ENCODE measurements at places on chromosomes 16 and 17. TPM values are rescaled to one million over a fixed set of nuclear protein-coding genes. Genes with fewer than 3 reads are reported as not detected.

- H3K27ac ChIP-seq: no peak overlapping the region
- no peak overlapping the region for H3K4me3 ChIP-seq
- H3K4me1 ChIP-seq: no peaks in the 10 kb centered on the region
- H3K27me3 ChIP-seq: no peaks in the 10 kb centered on the region
- no peak for DNase-seq
Measured at GRCh38 chr17:62797959-62798358, 10.2 kb downstream of the MARCHF10 start.

Gene CCR7
- total RNA-seq: 0.62 TPM

DNA sequence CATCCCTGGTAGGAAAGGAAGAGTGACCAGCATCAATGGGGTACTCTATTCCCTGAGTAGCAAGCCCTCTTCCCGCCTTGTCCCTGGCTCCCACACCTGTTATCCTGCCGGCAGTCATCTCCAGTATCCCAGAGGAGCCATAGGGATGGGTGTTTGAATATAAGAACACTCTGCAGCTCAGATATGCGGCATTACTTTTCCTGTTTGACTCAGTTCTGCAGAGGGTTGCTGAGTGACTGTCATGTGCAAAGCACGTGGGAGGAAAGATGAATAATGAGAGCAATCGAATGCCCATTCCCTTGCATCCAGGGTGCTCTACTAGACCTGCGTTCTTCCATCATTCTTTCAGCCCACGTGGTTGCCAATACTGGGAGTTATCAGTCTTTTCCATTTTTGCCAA, 115.1 kb downstream of the PRKCB start:
- DNase-seq: no peak
- H3K4me3 ChIP-seq: no peak overlapping the region
- H3K36me3 ChIP-seq: no peaks in the 10 kb centered on the region
- no peak overlapping the region for H3K27ac ChIP-seq

DNA sequence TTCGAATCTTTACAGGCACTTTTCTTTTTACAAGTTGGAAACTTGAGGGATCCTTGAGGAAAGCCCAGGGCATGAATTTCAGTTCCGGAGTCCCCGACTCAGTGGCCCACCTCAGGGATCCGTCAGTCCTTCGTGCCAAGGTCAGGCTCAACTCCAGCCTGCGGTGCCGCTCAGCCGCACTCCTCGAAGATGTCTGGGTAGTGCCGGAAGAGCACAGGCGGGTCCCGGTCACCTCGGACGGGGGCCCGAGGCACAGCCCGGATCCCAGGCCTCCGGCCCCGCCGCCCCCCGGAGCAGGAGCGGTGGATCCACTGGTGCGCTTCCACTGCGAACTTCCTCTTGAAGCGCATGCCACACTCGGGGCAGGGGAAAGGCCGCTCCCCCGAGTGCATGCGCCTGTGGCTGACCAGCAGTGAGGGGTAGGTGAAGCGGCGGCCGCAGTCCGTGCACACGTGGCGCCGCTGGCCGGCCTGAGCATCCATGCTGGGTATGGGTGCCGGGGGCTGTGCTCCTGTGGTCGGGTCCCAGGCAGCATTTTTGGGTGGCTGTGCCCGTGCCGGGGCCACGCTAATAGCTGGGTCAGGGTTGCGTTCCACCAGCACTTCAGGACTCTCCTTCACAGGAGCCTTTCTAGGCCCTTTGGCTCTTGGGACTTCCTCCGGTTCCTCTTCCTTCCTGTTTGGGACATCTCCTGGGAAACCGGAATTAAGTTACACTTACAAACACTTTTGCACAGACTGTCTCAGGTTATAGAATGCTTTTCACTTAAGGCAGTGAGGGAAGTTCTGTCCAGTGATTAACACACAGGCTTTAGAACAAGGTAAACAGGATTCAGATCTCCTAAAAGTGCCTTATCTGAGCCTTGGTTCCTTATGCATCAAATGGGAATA, 1.5 kb downstream of the ZNF688 start:
- H3K4me1 ChIP-seq: no peaks in the 10 kb centered on the region
- no peak overlapping the region for H3K27ac ChIP-seq
- H3K36me3 ChIP-seq: no peaks in the 10 kb centered on the region
- DNase-seq: no peak
- no peaks in the 10 kb centered on the region for H3K27me3 ChIP-seq

- DNase-seq: peak; percentile 76
- no peak overlapping the region for H3K4me3 ChIP-seq
- H3K27me3 ChIP-seq: no peaks in the 10 kb centered on the region
- no peaks in the 10 kb centered on the region for H3K36me3 ChIP-seq
- H3K4me1 ChIP-seq: no peaks in the 10 kb centered on the region
Measured at GRCh38 chr17:32659419-32659842, 172.6 kb downstream of the CDK5R1 start.

- no peaks in the 10 kb centered on the region for H3K4me1 ChIP-seq
- no peak overlapping the region for H3K27ac ChIP-seq
- H3K27me3 ChIP-seq: no peaks in the 10 kb centered on the region
- H3K4me3 ChIP-seq: no peak overlapping the region
- H3K36me3 ChIP-seq: no peaks in the 10 kb centered on the region
- DNase-seq: no peak
Measured at GRCh38 chr16:68426347-68426652, 22.0 kb downstream of the SMPD3 start.

DNA sequence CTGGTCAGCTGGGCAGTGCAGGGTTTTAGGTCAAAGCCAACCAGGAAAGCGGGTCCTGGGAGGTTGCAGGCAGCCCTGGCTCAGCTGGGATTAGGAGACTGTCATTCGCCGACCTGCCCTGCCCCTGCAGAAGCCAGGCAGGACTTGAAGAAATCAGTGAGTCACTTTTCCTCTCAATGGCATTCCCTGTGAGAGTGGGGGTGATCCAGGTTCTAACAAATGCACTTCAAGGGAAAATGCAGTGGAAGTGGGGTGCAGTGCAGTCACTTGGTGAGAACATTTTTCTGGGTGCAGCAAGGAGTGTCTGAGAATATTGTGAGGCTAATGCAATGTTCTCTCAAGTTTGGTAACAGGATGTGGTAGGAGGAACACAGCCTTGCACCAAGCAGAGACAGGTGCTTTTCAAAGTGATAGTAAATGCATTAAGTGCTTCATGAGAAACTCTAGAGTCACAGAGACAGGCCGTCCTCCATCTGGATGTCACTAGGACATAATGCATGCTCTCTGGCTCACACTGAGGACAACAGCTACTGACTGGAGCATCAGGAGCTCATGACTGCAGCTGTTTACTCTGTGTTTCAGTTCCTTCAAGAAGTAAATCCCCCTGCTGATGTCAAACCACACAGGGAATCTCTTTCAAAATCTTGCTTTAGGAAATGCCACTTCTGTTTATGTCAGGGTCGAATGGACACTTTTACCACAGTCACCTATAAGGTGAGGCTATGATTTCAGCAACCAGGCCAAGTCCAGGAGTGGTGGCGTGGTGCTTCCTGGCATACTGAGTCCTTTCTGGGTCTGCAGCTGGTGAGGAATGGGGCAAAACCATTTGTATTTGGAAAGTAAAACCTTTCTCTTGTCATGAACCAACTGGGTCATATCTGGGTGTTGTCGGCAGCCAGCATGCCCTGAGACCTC, 16.7 kb downstream of the CDK5R1 start:
- no peak overlapping the region for H3K27ac ChIP-seq
- H3K4me1 ChIP-seq: no peaks in the 10 kb centered on the region
- peak; percentile 37 for DNase-seq

- no peaks in the 10 kb centered on the region for H3K27me3 ChIP-seq
- no peaks in the 10 kb centered on the region for H3K36me3 ChIP-seq
- DNase-seq: peak; percentile 71
- no peak overlapping the region for H3K4me3 ChIP-seq
- no peak overlapping the region for H3K27ac ChIP-seq
- H3K4me1 ChIP-seq: no peaks in the 10 kb centered on the region
Measured at GRCh38 chr17:45982791-45983613, 16.0 kb upstream of the STH start.

Gene KRT24
- not detected for total RNA-seq

DNA sequence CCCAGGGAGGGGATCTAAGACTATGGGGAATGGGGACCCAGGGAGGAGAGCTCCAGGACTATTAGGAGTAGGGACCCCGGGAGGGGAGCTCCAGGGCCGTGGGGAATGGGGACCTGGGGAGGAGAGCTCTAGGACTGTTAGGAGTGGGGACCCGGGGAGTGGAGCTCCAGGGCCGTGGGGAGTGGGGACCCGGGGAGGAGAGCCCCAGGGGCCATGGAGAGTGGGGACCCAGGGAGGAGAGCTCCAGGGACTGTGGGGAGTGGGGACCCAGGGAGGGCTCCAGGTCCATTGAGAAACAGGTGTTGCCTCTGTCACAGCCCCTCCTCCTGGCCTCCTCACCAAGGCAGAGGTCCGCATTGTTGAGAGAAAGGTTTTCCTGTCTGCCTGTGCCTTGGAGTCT, 16.0 kb downstream of the MPRIP start:
- H3K27me3 ChIP-seq: no peaks in the 10 kb centered on the region
- no peak overlapping the region for H3K27ac ChIP-seq
- no peaks in the 10 kb centered on the region for H3K36me3 ChIP-seq
- no peak overlapping the region for H3K4me3 ChIP-seq

Gene CLEC10A
- total RNA-seq: 29.1 TPM

Gene ITGAD
- total RNA-seq: 0.45 TPM

DNA sequence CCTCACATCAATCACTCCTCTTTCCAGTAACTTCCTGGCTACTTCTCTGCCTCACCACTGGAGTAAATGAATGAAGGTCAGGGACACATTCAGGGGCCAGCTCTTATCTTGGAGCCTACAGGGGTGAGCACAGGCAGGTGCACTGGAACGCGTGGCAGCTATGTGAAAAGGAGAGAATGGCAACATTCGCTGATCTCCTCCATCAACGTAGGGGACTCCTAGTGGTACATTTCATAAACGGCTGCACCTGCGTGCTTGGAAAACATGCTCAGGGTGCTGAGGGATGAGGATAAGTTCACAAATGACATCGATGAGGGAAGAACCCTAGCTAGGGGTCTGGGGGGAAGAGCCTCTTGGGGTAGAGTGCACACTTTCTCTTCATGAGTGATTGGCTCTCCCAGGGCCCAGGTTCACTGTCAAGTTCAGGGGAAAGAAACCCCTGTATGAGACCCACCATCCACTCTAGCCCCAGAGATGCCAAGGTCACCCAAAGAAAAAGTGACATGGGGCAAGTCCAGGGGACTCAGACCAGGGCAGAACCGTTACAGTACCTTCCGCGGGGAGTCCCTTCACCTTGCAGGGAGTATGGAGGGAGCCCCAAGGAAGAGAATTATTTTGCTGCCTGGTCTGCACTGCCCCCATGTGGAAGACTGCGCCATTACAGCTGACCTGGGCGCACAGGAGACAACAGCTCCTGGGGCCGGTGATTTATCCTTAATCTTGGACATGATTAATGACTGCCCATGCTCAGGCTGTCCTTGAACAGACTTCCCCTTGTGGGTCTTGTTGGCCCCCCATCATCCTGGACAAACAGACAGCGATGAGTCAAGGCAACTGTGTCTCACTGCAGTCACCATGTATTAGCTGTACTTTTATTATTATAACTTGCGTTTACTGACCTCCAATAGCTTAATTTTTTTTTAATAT, 30.1 kb downstream of the VAC14 start:
- no peak overlapping the region for H3K4me3 ChIP-seq
- H3K36me3 ChIP-seq: no peaks in the 10 kb centered on the region
- no peaks in the 10 kb centered on the region for H3K27me3 ChIP-seq
- peak; percentile 85 for DNase-seq
- no peak overlapping the region for H3K27ac ChIP-seq

DNA sequence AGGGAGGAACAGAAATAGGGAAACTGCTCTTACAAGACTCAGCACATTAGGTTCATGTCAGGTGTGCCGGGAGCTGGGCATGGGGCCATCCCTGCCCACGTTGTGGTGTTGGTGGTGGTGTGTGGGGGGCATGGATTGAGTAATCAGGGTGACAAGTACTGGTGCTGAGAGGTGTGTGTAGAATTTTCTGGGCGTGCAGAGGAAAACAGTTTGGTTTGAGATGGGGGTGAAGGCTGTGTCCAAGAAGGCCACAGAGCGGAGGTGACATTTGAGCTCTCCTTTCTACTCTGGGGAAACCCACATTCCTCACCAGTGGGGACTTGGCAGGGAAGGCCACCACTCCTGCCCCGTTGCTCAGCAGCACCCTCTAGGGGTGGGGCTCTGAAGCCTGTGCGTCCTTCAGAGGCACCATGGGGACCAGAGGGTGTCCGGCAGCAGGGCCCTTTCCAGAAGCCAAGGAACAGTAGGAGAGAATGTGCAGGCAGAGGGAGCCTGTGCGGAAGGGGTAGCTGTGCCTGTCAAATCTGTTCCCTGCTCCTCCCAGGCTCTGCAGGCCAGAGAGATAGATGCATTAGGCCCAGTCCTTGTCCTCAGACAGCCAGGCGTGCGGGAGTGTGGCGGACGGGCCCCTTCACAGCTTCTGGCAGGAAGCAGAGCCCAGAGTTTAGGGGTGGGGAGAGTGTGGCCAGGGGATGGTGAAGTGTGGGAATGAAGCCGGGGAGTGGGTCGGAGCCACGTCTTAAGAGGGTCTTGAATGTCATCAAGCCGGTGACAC, 48.7 kb upstream of the GSE1 start:
- no peaks in the 10 kb centered on the region for H3K36me3 ChIP-seq
- H3K27ac ChIP-seq: no peak overlapping the region
- H3K4me3 ChIP-seq: no peak overlapping the region
- H3K27me3 ChIP-seq: no peaks in the 10 kb centered on the region
- H3K4me1 ChIP-seq: no peaks in the 10 kb centered on the region

Gene EVI2B
- 16.9 TPM for total RNA-seq

Gene AURKB
- total RNA-seq: 0.81 TPM

DNA sequence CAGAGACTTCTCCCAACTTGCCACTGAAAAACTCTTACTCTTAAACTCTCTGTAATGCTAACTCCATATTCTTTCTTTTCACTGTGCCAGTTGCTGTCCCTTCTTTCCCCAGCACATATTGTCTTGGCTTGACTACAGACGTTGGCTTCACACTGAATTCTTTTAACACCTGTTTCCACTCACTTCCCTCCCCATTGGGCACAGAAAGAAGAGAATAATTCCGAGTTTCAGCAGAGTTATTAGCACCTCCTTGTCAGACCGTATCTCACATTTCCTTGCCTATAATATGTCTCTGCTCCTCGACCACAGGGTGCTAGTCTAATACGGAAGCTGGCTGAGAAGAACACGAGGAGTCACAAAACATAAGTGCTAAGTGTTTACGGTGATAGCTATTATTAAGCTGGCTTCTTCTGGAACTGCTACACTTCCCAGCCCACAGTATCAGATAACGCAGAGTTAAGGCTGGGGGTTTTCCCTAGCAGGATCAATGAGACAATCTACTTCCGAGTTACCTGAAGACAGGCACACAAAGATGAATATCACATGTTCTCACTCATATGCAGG, 188.5 kb upstream of the CDH8 start:
- H3K4me1 ChIP-seq: no peaks in the 10 kb centered on the region
- DNase-seq: no peak
- no peaks in the 10 kb centered on the region for H3K27me3 ChIP-seq
- H3K36me3 ChIP-seq: no peaks in the 10 kb centered on the region
- no peak overlapping the region for H3K27ac ChIP-seq

Gene DPEP3
- total RNA-seq: not detected

- no peaks in the 10 kb centered on the region for H3K4me1 ChIP-seq
- peak; percentile 53 for DNase-seq
- H3K27ac ChIP-seq: peak overlapping the region; percentile 56
- no peaks in the 10 kb centered on the region for H3K36me3 ChIP-seq
Measured at GRCh38 chr17:61416211-61416539, 16.5 kb downstream of the TBX2 start.

Gene BRICD5
- 6.0 TPM for total RNA-seq

Gene MT3
- 1.6 TPM for total RNA-seq

Gene TBC1D3I
- total RNA-seq: not detected

GRCh38 chr16:51449441-51449840, 298.4 kb upstream of the SALL1 start:
- no peak overlapping the region for H3K27ac ChIP-seq
- DNase-seq: no peak
- H3K4me1 ChIP-seq: no peaks in the 10 kb centered on the region
- H3K4me3 ChIP-seq: no peak overlapping the region
